GM12878 (cell line): ENCODE measurements at places on chromosomes 1 and 21.

DNA sequence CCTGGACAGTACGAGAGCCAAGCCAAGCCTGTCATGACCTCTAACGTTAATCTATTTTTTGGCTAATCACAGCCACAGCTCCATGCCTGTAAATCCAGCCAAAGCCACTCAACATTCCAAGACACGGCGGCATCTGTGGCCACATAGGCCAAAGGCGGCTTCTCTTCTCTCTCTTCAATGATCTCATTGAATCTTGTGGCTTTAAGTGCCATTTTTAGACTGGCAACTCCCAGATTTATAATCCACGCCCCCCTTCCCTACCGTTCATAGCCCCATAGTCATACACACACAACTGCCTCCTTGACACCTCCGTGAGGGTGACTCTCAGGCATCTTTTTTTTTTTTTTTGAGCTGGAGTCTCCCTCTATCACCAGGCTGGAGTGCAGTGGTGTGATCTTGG, 5.7 kb upstream of the SELENON start:
- DNase-seq = no peak

GRCh38 chr1:202597090-202597761, 113.0 kb downstream of the SYT2 start:
- DNase-seq = no peak

- no peak for DNase-seq
Observed at GRCh38 chr1:221494670-221495069, 247.2 kb downstream of the DUSP10 start.

- no peak for DNase-seq
Observed at GRCh38 chr1:53398576-53399365, 60.4 kb upstream of the DMRTB1 start.

DNA sequence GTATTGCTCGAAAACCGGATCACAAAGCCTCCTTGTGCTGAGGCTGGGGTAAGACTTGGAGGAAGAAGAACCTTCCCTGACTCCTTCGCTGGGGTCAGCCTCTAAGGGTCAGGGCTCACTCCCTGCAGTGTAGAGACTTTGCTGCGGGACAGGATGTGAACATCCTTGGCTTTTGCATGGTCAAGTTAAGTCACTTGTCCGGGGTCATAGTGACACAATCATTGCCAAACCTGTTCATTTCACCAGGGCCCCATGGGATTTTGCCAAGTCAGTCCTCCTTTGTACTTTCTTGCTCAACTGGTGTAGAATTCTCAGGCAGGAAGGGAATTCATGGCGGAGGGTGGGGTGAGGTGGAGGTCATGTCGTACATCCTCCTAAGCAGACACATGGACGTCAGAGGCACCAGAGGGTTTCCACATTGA, 24.7 kb upstream of the IL10 start:
- no peak for DNase-seq

- no peak for DNase-seq
Observed at GRCh38 chr1:66058558-66058957, 265.9 kb downstream of the PDE4B start.

GRCh38 chr1:61450454-61450853, 274.5 kb downstream of the TM2D1 start:
- DNase-seq = no peak

DNA sequence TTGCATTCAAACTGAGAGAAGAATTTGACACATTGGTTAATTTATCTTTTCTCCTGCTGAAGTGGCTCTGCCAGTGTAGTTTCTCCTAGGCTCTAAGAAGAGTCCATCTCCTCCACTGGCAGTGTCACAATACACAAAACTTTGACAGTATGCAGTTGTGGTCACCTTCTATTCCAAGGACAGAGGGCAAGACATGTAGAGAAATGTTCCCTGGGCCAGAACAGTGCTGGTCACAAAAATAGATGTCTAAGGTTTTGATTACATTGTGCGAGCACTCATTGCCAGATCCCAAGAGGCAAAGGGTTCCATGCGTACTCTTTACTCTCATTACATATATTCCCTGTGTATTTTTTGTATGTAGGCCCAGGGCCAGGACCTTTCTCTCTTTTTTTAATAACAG, 148.1 kb upstream of the UBE2U start:
- DNase-seq = no peak

DNA sequence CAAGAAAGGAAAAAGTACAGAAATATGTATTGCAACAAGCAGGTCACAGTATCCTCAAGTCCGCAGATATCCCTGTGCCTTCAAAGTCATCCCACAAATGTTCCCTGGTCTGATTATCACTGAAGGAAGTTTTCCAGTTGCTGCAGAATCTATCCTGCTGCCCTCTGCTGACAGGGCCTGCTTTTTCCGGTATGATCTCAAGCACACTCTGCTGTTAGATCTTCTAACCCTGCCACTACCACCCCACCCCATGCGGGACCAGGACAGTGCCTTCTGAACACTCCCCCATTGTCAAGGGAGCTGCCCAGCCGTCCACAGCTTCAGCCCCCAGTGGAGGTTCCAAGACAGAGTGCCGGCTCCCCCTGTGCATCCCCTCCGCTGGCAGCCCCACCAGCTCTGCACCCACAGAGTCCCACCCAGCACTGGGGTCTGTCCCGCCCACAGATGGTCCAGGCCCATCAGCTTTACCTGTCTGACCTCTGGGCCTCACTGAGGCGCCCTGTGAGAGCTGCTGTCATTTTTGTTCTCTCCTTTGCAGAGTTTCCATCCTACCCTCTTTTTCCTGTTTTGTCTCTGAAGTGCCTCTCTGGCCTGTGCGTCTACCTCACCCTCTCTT, 27.9 kb downstream of the FAM163A start:
- no peak for DNase-seq

DNA sequence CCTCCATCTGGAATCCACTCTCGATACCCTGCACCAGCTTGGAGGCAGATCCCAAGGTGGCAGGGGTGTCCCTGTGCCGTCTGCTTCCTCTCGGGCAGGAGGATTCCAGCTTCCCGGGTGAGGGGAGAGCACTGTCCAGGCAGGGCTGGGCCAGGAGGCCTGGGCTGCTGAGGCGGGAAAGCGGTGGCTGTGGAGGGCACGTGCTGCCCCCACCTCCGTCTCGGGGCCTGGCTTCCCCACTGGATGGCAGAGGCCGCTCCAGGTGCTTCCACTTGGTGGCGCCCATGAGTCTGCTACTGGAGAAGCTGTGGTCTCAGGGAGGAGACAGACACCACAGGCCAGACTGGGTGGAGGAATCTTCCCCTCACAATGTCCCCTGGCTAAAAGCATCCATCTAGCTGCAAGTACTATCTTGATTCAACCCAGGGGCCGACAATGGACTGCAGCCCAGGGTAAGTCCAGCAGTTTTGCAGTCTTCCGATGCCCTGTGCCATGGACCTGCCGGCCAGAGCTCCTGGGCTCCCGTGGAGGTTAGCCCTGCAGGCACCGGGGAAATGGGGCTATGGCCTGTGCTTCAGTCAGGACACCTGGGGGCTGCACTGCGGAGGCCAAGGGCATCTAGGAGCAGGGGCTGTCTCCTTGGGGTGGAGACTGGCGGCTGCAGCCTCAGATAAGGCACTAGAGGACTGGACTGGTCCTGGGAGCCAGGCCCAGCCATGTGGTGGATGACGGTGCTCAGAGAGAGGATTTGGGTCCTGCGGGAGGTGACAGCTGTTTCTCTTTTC, 41.3 kb upstream of the EIF4G3 start:
- no peak for DNase-seq

DNA sequence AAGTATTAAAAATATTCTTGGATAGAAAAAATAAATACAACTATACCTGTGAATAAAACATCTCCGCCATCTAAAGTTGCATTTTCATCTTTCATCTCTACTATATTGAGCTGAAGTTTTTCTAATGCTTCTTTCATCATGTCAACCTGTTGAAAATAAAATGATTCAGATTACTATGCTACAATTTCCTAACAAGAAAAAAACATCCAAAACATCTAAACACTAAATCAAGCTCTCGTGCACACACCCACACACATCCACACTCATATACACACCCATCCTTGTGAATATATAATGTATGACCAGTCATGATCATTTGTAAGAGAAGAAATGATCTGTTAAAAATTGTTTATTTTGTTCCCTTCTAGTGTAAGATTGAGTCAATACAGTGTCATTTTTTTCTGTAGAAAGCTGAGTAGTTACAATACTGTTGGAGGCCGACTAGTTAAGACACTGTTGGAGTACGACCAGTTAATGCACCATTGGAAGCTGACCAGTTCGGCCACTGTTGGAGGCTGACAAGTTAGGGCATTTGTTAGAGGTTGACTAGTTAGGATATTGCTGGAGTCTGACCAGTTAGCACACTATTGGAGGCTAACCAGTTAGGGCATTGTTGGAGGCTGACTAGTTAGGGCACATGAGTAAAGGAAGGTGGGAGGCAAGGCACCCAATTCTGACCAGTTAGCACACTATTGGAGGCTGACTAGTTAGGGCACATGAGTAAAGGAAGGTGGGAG, 82.4 kb upstream of the BCL10 start:
- DNase-seq = no peak

DNA sequence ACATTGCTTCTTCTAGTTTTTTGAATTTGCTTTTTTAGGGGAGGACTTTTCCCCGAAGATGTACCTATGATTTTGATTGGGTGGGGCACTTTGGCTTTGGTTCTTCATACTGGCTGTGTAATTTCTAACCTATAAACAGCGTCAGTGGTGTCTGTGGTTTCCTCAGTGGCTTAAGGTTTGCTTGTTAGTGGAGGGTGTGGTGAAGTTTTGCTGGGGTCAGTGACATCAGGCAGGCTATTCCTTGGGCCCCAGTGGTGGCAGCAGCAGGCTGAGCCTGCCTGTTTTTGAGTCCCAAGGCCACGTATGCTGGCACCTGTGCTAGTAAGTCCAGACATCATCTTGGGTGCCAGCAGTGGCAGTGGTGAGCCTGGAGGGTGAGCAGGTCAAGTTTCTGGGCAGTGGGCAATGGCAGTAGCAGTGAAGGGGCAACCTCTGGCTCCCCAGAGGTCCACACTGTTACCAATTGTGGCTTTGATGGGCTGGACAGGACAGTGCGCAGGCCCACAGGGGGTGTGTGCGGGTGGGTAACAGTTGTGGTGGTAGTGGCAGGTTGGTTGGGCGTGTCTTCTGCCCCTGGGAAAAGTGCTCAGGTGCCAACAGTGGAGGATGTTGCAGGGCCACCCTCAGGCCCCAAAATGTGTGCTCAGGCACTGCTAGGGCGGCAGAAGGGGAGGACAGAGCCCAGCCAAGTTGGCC, 54.9 kb upstream of the B3GALT2 start:
- DNase-seq = no peak

DNA sequence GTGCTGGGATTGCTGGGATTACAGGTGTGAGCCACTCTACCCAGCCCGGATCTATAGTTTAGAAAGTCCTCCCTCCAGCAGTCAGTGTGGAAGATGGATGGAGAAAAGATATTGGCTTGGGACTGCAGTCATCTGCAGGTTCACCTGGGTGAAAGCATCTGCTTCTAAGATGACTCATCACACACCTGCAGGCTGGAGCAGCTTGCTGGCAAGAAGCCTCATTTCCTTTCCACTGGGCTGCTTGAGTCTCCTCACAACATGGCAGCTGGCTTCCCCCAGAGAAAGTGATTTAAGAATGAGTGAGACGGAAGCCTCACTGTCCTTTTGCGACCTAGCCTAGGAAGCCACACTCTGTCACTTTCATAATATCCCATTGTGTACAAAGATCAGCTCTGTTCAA, 50.0 kb downstream of the FOXO6 start:
- DNase-seq = no peak

- no peak for DNase-seq
Observed at GRCh38 chr1:14339288-14339687, 259.2 kb upstream of the KAZN start.

- DNase-seq = no peak
Observed at GRCh38 chr1:46197964-46198811, at the start of gene POMGNT1. POMGNT1 (minus strand) TSS chr1:46198434; CDS start chr1:46197821, 613 bp downstream.

DNA sequence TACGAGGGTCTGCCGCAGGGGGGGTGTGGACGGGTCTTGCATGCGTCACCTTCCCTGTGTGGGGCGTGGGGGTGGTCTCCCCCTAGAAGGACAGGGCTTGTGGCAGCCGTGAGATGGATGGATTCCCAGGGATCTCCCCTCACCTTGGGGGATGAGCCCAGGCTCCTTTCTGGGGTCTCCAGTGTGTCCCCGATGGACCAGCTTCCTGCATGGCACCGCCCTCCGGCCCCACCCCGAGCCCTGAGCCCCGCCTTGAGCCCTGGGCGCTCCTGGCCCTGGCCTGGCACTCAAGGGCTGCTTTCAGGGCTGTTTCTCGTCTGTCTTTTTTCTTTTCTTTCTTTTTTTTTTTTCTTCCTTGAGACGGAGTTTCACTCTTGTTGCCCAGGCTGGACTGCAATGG, 59.5 kb downstream of the SKI start:
- no peak for DNase-seq

GRCh38 chr1:160024195-160024905, 7.4 kb downstream of the PIGM start:
- DNase-seq = no peak

- DNase-seq = no peak
Observed at GRCh38 chr1:7425771-7426170, 345.3 kb upstream of the VAMP3 start.

GRCh38 chr1:246482805-246483568, 24.1 kb downstream of the SMYD3 start:
- DNase-seq = no peak

- DNase-seq = no peak
Observed at GRCh38 chr1:51745304-51745570, 128.3 kb downstream of the OSBPL9 start.

DNA sequence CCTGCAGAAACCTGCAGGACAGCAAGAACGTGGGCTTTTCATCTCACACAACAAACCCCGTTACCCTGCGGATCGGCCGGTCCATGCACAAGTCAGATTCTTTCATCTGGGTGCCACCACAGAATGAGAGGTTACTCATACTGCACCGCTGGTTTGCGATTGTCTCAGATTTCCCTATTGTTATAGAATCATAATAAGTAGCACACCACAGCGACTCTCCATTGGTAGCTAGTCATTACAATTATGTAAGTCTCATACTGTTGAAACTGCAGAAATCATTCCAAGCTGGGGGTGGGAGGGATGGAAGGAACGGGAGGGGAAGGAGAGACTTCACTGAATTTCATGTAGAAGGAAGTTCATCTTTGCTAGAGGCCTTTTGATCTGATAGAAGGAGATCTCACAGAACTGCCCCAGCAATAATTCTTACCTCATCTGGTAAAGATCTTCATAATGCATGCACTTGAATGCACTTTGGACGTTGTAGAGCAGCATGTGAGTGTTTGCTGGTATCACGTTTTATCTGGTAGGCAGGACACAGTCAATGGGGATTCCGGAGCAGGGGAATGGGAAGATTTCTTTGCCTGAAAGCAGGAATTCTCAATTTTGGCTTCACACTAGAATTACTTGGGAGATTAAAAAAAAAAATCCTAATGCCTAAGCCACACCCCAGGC, 221.1 kb downstream of the KIF26B start:
- no peak for DNase-seq

GRCh38 chr1:150973836-150974579, 627 bp downstream of the CERS2 start:
- no peak for DNase-seq

- DNase-seq = no peak
Observed at GRCh38 chr1:4797016-4797410, 142.6 kb downstream of the AJAP1 start.

DNA sequence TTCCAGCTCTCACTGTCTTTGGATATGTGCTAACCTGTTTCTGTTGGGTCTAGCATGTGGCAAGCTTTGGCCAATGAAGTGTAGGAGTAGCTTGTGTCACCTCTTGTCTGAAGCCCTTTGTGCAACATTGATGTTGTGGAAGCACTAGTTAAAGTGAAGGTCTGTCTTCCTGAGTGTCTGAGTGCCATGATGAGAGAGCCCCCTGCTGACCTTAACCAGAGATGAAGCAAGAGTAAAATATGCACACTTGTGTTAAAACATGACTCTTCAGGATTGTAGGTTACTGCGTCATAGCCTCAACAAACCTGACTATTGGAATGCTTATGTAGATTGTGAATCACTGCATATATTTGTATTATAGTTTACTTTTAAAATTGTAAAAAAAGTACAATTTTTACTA, 103.7 kb downstream of the NCAM2 start:
- DNase-seq = no peak

- DNase-seq = no peak
Observed at GRCh38 chr21:46000182-46000730, 18.7 kb downstream of the COL6A1 start.
